ENCODE measurements at places on chromosomes 5 and 9. TPM values are rescaled to one million over a fixed set of nuclear protein-coding genes. Genes with fewer than 3 reads are reported as not detected.

DNA sequence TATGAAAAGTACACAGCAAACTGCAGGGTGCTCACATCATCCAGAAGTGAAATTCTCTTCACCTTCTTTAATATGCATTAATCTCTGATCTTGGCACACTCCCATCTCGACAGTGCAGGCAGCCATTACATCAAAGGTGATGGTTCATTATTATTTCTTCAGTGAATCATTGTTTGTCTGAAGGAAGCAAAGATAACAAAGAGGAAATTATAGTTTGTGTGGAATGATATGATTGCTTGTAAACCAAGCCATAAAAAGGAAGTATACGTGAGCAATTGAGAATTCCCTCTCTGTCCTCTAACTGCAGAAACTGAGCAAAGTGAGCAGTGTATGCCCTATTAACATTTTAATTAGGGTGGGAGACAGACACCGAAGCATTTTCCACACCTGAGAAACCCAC lies 171.6 kb upstream of the PPP1R2B start:
- no peak overlapping the region for H3K4me3 ChIP-seq
- H3K27me3 ChIP-seq = no peaks in the 10 kb centered on the region
- peak overlapping the region; percentile 17 for H3K27ac ChIP-seq

SELENOP gene
- total RNA-seq = 261 TPM

DNA sequence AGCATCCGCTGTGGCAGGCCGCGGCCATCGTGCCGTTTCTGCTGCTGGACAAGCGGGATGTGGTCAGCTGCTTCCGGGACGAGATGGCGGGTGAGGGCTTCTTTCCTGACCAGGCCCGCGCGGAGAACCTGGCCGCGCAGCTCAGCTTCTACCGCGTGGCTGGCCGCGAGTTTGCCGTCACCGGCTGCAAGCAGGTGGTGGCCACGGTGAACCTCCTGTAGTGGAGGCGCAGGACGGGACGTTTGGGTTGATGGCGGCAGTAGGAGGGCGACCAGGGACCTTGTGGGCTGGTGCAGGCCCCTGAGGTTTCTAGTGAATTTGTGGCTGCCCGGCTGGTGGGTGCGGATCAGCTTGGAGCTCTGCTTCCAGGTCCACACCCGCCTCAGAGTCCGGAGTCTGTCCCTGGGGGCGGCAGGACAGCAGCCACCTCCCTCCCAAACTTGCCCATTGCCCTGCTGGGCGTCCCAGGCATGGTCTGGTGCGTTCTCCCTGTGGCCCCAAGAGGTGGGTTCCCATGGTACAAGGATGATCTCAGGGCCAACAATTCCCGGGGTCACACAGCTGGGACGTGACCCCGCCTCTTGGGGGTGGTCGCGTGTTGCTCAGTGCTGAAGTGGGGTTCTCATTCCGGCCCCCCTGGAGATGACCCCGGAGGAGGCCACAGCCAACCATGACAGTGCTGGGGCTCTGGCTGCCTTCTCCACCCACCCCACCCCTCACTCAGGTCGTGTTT lies 2.4 kb downstream of the TOR4A start:
- H3K4me3 ChIP-seq = no peak overlapping the region
- H3K36me3 ChIP-seq = no peaks in the 10 kb centered on the region
- DNase-seq = no peak
- peaks cover 63% of the 10 kb centered on the region for H3K27me3 ChIP-seq
- H3K4me1 ChIP-seq = peaks cover 33% of the 10 kb centered on the region
- H3K27ac ChIP-seq = no peak overlapping the region

GRCh38 chr5:17305017-17305416 lies 87.6 kb downstream of the BASP1 start:
- H3K27me3 ChIP-seq = no peaks in the 10 kb centered on the region
- H3K4me1 ChIP-seq = no peaks in the 10 kb centered on the region
- H3K27ac ChIP-seq = no peak overlapping the region
- H3K4me3 ChIP-seq = no peak overlapping the region

CFAP77 gene
- not detected for total RNA-seq

FGF1 gene
- 2.0 TPM for total RNA-seq

DNA sequence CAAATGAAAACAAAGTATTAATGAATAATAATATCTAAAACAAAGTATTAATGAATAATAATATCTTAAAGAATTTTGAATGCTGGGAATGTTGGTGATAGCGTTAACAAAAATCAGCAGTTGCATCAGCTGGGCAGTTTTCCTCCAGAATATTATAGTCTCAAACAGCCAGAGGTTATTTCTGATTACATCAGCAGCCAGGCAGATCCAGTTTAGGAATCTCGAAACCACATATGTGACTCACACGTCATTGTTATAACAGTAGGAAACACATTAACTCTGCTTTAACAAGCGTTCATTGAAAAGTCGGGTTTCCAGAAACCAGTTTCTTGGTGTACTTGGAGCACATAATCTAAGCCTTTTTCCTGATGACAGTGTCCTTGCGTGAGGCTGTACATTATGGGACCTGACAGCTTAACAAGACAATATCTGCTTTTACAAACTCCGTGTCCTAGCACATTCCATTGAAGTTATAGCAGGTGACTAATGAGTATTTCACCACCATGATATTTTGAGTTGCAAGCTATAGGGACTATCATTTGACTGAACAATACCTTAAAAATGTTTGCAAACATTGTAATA lies 559.5 kb upstream of the KLF4 start:
- DNase-seq = no peak
- H3K36me3 ChIP-seq = no peaks in the 10 kb centered on the region
- no peak overlapping the region for H3K4me3 ChIP-seq
- no peak overlapping the region for H3K27ac ChIP-seq

DNA sequence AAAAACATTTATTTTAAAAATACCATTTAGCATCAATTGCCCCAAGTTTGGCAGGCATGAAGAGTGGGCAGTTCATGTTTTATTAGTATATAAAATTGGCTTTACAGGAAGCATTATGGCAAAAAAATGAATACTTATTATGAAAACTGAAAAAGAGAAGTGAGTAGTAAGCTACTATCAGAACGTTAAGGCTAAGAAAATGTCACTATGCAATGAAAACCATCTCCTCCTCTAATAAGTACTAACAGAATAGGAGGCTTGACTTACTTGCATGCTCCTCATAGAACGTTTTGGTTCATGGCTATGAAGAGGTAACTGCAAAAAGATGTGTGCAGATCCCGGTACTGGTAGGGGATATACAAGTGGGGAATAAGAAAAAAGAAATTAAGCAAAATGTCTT lies 23.6 kb downstream of the TICAM2 start:
- H3K4me3 ChIP-seq = no peak overlapping the region
- DNase-seq = no peak
- H3K4me1 ChIP-seq = no peaks in the 10 kb centered on the region
- H3K27me3 ChIP-seq = no peaks in the 10 kb centered on the region

OR1Q1 gene
- total RNA-seq = not detected

- DNase-seq = no peak
- H3K36me3 ChIP-seq = no peaks in the 10 kb centered on the region
- H3K4me3 ChIP-seq = no peak overlapping the region
- no peaks in the 10 kb centered on the region for H3K4me1 ChIP-seq
- no peaks in the 10 kb centered on the region for H3K27me3 ChIP-seq
- no peak overlapping the region for H3K27ac ChIP-seq
These were observed 17.3 kb downstream of the CENPH start for GRCh38 chr5:69206528-69207190.

DNA sequence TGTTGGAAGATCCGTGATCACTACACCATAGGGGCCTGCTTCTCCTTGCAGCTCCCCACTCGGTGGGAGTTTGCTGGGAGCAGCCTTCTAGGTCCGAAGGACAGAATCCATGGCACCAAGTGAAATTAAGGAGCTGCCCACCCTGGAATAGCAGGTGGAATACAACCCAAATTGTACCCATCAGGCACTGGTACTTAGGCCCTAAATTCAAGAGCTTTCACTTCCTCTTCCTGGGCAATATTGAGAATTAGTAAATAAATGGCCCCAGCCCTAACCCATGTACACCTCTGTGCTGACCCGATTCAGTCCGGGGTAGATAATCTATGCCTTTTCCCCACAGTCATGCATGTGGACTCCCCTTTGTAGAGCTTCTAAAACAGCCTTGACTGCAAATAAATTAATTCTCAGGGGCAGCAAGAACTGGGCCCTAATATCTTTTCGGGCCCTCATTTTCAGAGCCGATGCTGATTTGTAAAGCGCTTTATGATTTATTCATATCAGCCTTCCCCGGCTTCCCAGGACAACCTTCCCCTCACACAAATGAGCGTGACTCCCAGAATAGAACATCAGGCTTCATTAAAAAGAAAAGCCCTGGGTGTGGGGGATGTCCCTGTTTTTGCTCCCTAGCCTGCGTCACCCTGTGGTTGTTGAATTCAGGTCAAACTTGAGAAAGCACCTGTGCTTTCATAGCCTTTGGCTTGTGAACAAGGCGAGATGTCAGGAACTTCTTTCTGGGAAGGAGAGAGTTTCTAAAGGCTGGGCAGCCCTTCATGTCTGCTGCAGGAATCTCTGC lies 126.1 kb upstream of the TBC1D2 start:
- no peaks in the 10 kb centered on the region for H3K27me3 ChIP-seq
- no peak for DNase-seq
- H3K4me3 ChIP-seq = no peak overlapping the region
- no peak overlapping the region for H3K27ac ChIP-seq
- H3K4me1 ChIP-seq = no peaks in the 10 kb centered on the region
- H3K36me3 ChIP-seq = no peaks in the 10 kb centered on the region

DNA sequence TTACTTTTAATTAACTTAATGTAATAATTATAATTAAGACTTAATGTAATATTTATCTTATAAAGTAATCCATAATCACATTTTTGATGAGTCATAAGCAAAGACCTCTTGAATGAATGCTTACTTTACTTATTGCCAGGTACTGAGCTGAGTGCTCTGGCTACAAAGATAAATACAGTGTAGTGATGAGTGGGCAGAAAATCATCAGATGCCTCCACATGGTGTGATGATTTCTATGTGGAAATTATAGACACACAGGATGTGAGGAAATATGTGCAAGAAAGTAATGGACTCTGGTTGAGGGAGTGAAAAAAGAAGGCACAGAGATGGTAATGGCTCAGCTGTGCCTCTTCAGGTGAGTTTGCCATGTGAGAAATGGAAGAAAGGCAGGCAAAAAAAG lies 422.6 kb upstream of the CD180 start:
- H3K4me1 ChIP-seq = no peaks in the 10 kb centered on the region
- no peak overlapping the region for H3K27ac ChIP-seq

DNA sequence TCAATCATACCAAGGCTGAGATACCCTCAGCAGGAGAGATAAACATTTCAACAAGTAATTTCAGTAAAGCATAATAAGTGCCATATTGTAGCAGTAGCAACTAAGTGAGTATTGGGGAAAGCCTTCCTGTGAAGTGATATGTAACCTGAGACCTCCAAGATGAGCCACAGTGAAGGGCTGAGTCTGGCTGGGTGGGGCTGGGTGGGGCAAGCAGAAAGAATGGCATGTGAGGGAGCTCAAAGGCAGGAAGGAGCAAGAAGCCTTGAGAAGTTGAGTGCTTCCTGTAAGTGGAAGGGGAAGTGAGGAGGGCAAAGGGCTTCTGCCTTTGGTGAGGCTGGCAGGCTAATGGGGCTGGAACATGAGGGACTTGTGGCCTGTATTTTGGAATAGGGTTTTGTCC lies 19.7 kb upstream of the ASTN2 start:
- H3K36me3 ChIP-seq = no peaks in the 10 kb centered on the region
- no peaks in the 10 kb centered on the region for H3K4me1 ChIP-seq
- H3K27ac ChIP-seq = no peak overlapping the region
- no peaks in the 10 kb centered on the region for H3K27me3 ChIP-seq
- no peak overlapping the region for H3K4me3 ChIP-seq

SEMA5A gene
- total RNA-seq = 2.8 TPM

DNA sequence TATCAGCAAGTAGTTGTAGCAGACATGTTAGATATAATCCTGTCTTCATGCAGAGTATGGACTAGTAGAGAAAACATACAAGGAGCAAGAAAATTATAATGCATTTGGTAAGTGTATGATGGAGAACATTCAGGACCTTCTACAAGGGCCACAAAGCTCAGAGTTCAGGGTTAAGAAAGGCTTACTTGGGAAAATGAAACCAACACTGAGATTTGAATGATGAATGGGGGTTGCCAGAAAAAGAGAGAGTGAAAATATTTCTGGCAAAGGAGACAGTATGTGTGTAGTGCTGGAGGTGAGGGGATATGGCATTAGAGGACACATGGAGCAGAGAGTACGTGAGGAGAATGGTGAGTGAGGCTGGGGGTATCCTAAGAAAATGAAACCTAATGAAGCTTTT lies 169.8 kb upstream of the STK32A start:
- DNase-seq = no peak
- no peak overlapping the region for H3K4me3 ChIP-seq
- no peaks in the 10 kb centered on the region for H3K36me3 ChIP-seq
- no peaks in the 10 kb centered on the region for H3K4me1 ChIP-seq
- no peak overlapping the region for H3K27ac ChIP-seq
- H3K27me3 ChIP-seq = no peaks in the 10 kb centered on the region

GRCh38 chr9:123960366-123960765 lies 30.4 kb upstream of the DENND1A start:
- no peak for DNase-seq
- H3K4me1 ChIP-seq = no peaks in the 10 kb centered on the region
- H3K27ac ChIP-seq = no peak overlapping the region
- H3K27me3 ChIP-seq = peaks cover 6% of the 10 kb centered on the region
- H3K4me3 ChIP-seq = no peak overlapping the region
- no peaks in the 10 kb centered on the region for H3K36me3 ChIP-seq

IRX1 gene
- not detected for total RNA-seq

DNA sequence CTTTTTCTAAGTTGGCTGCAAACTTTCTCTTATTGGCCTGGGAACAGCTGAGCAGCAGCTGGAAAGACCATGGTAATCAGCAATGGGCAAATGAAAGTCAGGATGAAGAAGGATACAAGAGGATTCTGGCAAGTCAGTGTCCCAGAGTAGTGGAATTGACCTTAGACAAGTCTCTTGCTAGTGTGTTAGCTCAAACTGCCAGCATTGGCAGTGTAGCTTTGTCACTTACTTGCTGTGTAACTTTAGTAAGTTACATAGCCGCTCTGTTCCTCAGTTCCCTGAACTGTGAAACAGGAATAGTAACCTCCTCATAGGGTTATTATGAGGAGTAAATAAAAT lies 3.6 kb downstream of the ALDH1A1 start:
- no peaks in the 10 kb centered on the region for H3K27me3 ChIP-seq
- DNase-seq = no peak
- H3K36me3 ChIP-seq = no peaks in the 10 kb centered on the region
- H3K4me3 ChIP-seq = peak overlapping the region; percentile 44

MLANA gene
- not detected for total RNA-seq

PCDHA8 gene
- total RNA-seq = 0.49 TPM

DNA sequence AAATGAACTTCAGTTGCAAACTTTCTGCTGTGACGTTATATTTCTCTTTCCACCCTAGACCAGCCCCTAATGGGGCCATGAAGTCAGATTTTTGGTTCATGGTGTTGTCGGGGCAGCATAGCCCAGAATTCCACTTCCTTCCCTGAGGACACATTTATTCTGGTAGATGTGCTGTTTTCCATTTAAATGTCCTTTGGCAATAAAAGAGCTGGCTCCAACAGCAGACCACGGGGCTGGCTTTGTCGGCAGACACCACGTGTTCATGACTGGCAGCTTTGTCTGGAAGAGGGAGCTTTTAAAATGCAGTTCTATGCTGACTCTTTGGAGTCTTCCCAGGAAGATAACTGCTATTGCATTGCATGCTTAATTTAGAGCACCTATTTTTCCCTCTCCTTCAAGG lies 17.6 kb upstream of the LCP2 start:
- H3K27me3 ChIP-seq = no peaks in the 10 kb centered on the region
- H3K4me3 ChIP-seq = no peak overlapping the region
- no peaks in the 10 kb centered on the region for H3K36me3 ChIP-seq
